Stimulated activated CD4-positive, alpha-beta T cell treated with anti-CD3 and anti-CD28 coated beads, Interleukin-1b, Interleukin-23, amount 100 ng/mL, for 24 hours (primary cell): ENCODE measurements at places on chromosomes 2 and 18.

GRCh38 chr2:105361102-105361889 lies 24.0 kb downstream of the C2orf49 start:
- no peak for DNase-seq

DNA sequence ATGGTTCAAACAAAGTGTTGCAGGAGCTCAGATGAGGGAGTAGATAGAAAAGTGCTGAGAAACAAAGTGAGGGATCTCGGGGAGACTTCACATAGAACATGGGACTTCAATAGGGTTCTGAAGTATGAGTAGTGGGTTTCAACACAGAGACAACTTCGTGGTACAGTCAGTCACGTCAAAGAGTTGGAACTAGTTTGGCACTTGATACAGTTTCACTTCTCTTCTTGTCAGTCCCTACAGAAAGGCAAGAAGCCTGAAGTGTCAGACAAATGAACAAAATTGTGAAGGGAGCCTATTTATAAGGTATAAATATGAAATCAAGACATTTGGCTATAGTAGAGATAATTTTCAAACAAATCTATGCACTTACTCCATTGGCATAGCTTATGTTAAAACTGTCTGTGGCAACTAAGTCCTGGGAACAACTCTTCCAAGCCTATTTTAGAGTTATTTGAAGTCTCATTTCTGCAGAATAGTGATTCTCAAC lies 338.0 kb downstream of the TDRD15 start:
- no peak for DNase-seq

- DNase-seq: no peak
Observed at GRCh38 chr2:154497019-154497418, 201.5 kb upstream of the KCNJ3 start.

GRCh38 chr2:195537811-195538210 lies 119.2 kb upstream of the SLC39A10 start:
- DNase-seq: no peak

- no peak for DNase-seq
Observed at GRCh38 chr2:160418398-160418765, 75.2 kb downstream of the RBMS1 start.

GRCh38 chr18:69064063-69064462 lies 266.2 kb downstream of the CCDC102B start:
- no peak for DNase-seq

- no peak for DNase-seq
Observed at GRCh38 chr18:38454764-38455469, 889.3 kb upstream of the CELF4 start.

GRCh38 chr2:173397539-173397938 lies 42.9 kb downstream of the CDCA7 start:
- DNase-seq: no peak

- DNase-seq: no peak
Observed at GRCh38 chr2:53998834-53999233, 28.0 kb upstream of the PSME4 start.

DNA sequence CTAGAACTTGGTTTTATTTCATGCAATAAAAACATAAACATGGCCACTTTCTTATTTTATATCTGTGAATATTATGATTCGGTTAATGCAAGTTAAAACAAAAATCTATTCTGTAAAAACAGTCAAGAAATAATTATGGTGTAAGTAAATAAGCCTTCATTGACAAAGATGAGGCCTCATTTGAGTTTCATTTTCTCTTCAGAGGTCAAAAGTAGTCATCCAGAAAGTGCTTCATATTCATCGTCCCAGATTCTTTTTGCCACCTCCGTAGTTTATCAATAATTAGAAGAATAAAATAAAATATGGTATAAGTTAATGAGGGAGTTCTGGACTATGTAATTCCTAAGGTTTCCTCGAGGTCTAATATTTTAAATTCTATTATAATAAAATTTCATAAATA lies 19.4 kb upstream of the HNRNPA3 start:
- no peak for DNase-seq

DNA sequence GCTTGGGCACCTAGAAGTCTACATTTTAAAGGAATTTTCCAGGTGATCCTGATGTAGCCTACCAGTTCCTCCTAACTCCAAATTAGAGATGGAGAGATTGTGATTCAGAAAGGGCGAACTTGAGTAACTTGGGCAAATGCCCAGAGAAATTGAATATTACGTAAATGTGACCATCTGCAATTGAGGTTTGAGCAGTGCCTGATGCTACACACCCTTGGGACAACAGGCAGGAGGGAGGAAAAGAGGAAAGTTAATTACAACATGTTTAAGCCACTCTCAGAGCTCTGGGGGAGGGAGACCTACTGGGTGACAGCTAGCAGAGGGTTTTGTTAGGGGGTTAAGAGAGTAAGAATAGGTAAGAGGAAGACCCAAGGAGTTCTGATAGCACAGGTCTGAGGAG lies 208.9 kb downstream of the LPIN1 start:
- DNase-seq: no peak

- DNase-seq: no peak
Observed at GRCh38 chr2:118834901-118835745, 12.3 kb downstream of the EN1 start.

DNA sequence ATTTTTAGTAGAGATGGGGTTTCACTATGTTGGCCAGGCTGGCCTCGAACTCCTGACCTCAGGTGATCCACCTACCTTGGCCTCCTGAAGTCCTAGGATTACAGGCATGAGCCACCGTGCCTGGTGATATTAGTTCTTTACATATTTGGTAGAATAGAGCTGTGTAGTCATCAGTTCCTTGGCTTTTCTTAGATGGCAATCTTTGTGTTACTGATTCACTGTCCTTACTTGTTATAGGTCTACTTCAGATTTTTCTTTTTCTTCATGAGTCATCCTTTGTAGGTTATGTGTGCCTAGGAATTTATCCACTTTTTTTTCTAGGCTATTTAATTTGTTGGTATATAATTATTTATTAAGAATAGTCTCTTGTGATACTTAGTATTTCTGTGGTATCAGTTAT lies 30.3 kb upstream of the ZSWIM2 start:
- no peak for DNase-seq

DNA sequence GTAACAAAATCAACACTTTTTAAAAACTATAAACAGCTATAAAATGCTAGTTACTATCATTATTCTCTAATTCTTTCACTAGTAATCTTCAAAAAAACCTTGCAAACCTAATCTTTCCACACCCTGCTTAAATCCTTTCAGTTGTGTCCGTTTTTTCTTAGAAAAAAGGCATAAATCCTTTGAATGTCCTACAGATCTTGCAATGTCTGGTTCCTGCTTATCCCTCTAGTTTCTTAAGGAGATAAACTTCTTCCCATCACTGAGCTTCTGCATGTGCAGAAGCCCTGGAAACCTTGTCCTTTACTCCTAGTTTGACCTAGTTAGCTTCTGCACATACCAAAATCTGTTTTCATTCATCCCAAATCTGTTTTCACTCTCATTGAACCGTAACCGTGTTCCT lies 1.3 kb upstream of the PNO1 start:
- DNase-seq: no peak

- no peak for DNase-seq
Observed at GRCh38 chr18:24053211-24053610, 38.7 kb downstream of the TTC39C start.
